ENCODE measurements at places on chromosomes 3 and 15.

DNA sequence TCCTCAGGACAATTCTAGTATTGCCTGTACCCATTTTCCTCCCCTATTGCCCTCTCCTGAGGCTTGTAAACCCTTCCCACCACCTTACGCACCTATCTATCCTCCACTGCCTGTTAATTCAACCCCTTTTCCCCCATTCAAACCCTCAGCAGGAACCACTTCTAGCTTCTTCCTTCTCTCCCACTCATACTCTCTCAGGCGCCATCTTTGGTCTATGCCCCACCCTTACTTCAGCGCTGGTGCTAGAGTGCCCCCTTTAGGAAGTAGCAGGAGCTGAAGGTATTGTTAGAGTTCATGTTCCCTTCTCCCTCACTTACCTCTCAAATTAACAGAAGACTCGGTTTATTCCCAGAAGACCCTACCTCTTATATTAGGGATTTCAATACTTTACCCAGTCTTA is 121.8 kb upstream of the NLGN1 start:
- DNase-seq: no peak

DNA sequence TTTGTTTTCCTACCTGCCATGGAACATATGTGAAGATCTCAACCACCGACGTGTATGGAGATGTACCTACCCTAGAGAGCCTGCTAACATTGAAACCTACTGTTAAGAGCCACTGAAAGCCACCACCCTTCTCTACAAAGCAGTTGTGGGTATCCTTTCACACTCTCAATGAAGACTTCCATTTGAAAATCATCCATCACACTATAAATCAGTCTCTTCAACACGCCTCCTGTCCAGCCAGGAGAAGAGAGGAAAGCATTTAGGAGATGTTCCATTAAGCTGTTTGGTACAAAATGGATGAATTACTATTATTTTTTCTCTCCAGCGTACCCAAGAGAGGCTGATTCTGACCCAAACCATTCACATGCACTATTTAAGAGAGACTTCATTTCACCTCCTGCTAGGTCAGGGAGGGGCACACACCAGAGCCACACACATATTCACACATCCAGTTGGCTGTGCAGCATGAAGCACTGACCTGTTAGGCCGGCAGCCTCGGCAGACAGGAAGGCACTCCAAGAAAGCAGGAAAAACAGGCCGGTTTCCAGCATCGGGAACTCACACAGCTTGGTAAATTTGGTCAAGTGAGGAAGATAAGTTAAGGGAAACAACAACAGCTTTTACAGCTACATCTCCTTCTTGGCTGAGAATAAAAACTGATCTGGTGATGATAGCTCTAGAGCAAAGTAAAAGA is 274.5 kb downstream of the SLC9A9 start:
- DNase-seq: no peak

DNA sequence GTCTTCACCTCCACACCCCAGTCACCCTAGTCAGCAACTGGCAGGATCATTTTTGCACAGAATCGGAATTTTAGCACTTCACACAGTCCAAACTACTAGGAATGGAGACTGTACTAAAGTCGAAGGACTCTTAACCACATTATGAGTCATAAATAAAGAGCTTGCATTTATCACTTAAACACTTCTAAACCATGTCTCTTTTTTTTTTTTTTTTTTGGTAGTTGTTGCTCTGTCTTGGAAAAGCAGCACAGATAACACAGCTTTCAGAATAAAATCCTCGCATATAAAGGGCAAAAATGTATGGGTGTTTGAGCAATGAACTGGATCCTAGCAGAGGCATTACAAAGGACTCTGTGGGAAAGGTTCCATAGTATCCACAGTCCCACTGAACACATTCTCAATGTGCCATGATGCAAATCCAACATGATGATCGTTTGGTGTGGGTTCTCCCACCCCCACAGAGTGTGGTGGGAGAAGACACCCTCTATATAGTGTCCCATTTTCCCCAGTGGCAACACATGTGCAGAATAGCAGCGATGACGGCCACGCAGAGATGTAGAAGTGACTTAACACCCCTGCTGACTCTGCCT is 47.1 kb downstream of the FOXP1 start:
- peak; percentile 94 for DNase-seq

DNA sequence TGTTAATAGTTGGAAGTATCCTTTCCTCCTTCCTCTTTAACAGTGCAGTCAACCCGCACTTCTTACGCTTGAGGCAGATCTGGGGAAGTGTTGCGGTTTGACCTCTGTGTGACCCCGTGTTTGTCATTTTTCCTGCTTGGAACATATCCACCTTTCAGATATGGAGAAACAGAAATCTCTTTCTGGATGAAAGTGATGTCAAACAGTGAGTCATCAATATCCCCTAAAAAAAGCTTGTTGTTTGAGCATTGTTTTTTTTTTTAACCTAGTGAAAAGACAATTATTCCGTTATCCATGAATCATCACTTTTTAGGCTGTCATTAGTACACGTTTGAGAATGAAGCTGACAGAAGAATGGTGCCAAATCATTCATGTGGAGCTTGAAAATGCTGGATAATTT is 293.7 kb downstream of the ARPP21 start:
- peak; percentile 94 for DNase-seq

DNA sequence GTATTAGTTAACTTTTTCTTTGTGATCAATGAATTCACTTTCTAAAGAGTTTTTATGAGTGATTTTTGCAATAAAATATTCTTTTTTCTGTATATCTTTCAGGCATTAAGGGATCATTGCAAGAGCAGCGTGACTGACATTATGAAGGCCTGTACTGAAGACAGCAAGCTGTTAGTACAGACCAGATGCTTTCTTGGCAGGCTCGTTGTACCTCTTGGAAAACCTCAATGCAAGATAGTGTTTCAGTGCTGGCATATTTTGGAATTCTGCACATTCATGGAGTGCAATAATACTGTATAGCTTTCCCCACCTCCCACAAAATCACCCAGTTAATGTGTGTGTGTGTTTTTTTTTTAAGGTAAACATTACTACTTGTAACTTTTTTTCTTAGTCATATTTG is 24.4 kb downstream of the SELENOT start:
- no peak for DNase-seq

GRCh38 chr3:171284308-171285075 is 175.7 kb downstream of the TNIK start:
- peak; percentile 99 for DNase-seq

- DNase-seq: no peak
Measured at GRCh38 chr15:79519628-79520027, 87.5 kb downstream of the MINAR1 start.

DNA sequence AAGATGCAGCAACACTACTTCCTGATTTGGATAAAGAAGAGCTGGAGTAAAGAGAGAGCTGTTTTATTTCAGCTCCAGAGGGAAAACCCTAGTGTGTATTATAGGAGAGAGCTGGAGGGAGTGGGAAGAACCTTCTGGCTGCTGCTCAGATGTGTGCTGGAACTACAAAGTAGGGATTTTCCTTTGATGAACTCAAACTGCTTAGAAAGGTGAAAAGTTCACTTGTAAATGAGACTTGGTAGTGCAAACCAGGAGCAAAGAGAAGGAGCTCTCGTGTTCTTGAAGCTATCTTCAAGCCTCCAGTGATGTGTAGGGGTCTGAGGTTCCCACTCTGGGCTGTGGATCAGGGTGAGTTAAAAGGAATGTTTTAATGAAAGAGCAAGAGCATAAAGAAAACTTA is 110.4 kb downstream of the EDEM1 start:
- DNase-seq: peak; percentile 36

- DNase-seq: no peak
Measured at GRCh38 chr3:184384856-184385422, 5.1 kb downstream of the CHRD start.

GRCh38 chr15:32790352-32790999 is 72.7 kb downstream of the GREM1 start:
- DNase-seq: peak; percentile 60

DNA sequence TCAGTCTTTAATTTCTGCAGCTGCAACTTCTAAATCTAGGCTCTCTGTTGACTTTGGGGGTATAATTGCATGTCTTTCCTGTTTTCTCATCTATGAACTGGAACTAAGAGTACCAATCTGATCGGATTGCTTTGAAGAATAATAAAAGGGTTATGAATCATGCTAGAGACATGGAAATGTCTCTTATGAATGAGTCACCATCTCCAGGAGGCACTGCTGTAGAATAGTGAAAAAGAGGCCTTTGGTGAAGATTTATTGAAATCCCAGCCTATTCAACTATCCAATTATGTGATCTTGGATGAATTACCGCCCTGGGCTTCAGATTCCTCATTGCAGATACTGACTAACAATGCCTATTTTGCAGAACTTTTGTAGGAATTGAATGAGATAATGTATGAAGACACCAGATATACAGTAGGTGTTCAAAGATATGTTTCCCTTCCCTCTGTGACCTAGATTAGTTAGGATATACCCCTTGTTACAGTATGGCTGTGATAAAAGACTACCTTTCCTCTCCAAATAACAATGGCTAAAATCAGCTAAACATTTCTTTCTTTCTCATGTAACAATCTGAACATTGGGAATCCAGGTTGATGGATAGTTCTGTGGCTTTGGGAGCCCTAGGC is 11.5 kb upstream of the CMTM8 start:
- peak; percentile 26 for DNase-seq

DNA sequence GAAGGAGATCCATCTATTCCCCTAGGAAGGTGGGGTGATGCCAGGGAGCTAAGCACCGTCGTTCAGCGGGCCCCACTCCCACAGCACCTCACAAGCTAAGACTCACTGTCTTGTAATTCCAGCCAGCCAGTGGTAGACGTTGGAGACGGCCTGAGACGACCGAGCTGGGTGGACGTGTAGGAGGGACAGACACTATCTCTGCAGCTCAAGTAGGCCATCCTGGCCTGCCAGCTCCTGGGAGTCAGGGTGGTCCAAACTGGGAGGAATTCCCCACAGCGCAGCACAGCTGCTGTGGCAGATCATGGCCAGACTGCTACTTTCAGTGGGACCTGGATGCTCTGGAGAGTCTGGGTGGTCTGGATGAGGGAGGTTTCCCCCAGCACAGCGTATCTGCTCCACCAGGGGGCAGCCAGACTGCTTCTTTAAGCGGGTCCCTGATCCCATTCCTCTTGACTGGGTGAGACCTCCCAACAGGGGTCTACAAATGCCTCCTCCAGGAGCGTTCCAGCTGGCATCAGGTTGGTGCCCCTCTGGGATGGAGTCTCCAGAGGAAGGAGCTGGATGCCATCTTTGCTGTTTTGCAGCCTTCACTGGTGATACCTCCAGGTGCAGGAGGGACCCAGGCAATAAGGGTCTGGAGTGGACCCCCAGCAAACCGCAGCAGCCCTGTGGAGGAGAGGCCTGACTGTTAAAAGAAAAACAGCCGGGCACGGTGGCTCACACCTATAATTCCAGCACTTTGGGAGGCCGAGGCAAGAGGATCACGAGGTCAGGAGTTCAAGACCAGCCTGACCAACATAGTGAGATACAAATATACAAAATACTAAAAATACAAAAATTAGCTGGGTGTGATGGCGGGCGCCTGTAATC is 27.6 kb downstream of the GNB5 start:
- no peak for DNase-seq

DNA sequence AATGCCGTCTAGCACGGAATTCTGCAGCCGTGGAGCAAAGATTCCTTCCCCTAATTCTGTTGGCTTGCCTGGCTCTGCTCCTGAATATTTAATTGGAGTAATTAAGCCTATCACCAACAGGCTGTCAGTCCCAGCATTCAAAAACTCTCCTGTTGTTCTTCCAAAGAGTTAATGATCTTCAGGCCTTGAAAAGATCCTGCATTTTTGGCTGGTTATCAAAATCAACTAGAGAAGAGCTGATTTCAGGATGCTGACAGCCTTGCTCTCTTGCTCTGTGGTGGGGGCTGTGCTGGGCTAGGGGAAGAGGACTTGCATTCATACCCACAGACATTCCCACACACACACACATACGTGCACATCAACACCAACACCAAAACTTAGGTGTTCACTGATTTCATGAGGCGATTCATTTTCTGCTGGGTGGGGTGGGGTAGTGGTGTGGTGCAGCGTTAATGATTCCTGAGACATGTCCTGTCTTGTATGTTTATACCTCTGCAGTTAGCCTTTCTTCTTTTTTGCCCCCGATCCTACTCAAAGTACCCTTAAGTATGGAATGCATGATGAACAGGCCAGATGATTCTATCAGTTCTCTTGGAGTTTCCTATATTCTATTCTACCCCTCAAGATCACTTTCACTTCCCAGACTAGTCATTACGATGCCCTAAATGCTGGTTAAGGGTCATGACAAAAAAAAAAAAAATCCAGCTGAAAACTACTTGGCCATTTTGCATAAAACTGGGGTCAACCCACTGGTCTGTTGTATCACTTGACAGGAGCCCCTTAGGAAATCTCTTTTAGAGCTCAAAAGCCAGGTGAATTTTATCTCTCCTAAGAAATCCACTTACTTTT is 42.3 kb downstream of the CPN2 start:
- peak; percentile 81 for DNase-seq

GRCh38 chr3:5678844-5679243 is 491.3 kb downstream of the EDEM1 start:
- DNase-seq: no peak

DNA sequence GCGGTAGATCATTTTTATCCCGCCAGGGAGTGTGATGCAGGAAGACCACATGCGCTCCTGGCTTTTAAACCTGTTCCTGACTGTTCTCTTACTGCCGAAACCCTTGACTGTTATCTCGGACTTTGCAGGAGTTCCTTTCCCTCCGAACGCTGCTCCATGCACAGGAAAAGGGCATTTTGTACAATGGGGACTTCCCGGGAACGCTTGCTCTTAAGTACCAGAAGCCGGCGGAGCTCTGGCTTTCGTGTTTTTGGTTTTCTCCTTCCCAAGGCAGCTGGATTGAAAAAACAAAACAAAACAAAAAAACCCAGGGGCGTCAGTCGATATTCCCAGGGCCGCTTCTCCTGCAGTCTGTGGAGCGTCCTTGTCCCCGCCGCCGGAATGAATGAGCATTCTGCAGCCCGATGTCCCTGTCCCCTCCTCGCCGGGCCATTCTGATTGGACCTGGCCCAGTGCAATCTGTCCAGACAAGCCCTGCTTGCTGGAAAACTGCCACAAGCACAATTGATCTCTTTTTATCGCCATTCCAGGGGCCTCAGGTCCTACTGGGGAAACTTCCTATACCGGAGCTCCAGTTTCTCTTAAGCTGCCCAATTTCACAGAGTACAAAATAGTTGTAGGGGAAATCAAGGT is 44.8 kb downstream of the SLC6A1 start:
- DNase-seq: no peak

GRCh38 chr15:77826006-77826695 is 193.4 kb upstream of the LINGO1 start:
- DNase-seq: no peak

- peak; percentile 50 for DNase-seq
Measured at GRCh38 chr15:84762840-84763572, 14.6 kb downstream of the ZNF592 start.

DNA sequence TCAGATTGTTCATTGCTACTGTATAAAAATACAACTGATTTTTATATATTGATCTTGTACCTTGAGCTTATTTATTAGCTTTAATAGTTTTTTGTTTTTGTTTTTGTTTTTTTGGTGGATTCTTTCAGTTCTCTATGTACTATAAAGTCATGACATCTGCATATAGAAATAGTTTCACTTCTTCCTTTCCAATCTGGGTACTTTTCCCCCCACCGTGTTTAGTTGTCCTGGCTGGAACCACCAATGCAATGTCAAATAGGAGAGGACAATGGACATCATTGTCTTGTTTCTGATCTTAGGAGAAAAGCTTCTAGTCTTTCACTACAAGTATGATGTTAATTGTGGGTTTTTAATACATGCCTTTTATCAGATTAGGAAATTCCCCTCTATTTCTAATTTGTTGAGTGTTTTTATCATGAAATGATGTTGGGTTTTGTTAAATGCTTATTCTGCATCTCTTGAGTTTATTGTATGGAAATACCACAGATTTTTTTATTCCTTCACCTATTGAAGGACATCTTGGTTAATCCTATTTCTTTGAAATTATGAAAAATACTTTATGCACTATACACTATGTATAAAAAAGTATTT is 2.8 kb upstream of the XCR1 start:
- no peak for DNase-seq

Measured in renal cortical epithelial cell (primary cell).